Neural crest cell (in vitro differentiated cells): ENCODE measurements at places on chromosomes 5 and 9.

- no peak for DNase-seq
Measured at GRCh38 chr9:37928552-37929430, 24.9 kb upstream of the SLC25A51 start.

DNA sequence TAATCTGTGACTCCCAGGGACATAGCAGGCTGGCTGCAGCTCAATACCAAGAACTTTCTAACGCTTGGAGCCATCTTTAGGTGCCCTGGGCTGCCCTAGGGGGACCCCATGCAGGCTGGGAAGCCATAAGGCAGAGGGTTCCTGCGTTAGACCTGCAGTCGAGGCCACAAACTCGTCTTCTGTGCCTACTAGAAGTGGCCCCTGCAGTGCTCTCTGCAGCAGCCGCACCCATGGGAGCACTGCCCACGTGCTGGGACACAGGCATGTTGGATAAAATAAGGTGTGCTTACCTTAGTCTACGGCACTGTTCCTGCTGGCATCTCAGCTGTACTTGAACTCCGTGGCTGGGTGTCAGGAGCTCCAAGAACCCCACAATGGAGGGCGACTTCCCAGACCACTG is 9.4 kb downstream of the TOR1B start:
- no peak for DNase-seq

DNA sequence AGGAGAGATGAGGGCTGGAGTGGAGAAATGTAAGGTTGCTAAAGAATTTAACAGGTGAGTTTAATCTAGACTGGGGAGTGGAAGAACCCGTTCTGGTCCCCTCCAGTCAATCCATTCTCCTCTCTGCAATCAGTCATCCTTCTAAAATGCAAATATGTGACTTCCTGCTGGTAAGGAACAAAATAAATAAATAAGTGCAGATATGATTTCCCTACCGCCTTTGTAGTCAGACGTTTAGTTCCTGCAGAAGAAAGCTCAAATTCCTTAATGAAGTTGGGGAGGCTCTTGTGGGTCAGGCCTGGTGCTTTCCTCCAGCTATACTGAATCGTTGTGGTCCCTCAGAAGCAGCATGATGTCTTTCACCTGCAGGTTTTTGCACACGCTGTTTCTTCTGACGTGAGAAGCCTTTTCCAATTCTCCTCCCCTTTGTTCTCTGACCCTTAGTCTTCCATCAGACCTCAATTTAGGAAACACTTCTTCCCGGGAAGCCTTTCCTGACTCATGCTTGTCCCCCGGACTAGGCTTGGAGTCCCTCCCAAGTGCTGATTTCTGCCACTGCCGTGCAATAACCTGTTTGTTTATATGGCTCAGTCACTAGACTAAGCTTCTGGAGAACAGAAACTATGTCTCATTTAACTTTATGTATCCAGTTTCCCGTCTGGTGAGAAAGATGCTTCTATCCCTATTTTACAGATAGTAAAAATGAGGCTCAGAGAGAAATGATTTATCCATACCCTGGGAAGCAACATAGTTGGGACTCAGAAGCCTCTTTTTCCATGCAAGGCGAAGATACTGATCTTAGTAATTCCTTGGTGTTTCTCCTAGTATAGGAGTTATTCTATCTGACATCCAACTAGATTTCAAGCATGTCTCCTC is 1.3 kb downstream of the ATP6V1G1 start:
- DNase-seq, result no peak

- no peak for DNase-seq
Measured at GRCh38 chr9:30039712-30040111, 2344.7 kb upstream of the ACO1 start.

- no peak for DNase-seq
Measured at GRCh38 chr5:91219803-91220371, 163.2 kb downstream of the ARRDC3 start.

GRCh38 chr9:127159325-127159801 is 36.9 kb upstream of the ANGPTL2 start:
- DNase-seq, result peak; percentile 16

DNA sequence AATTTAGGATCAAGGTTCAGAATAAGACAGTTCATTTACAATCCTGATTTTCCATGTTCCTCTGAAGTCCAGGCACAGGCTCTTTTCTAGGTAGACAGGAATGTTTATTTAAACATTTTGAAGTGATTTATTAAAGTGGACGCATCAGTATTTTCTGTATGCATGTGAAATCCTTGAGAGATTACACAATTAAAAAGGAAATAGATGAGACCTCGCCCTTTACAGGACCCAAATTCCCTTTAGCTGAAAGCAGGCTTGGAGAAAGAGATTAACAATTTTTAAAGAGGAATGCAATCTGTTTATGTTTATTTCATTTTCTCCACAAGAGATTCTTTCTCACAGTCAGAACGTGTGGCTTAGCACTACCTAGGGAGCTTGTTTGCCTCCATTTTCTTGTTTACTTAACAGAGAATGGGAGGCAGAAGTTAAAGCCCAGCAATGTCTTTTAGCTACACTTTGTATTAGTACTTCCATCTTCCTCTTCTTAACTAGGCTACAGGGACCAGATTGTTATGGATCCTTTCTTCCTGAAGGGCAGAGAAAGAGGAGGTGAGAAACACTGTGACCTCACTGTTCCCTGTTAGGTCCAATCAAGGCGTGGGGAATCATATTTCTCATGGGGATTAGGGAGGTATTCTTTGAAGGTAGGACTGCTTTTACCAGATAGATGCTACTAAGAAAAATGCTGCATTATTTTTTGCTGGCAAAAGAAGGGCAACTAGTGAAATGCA is 416.0 kb downstream of the SH3GL2 start:
- DNase-seq, result no peak

DNA sequence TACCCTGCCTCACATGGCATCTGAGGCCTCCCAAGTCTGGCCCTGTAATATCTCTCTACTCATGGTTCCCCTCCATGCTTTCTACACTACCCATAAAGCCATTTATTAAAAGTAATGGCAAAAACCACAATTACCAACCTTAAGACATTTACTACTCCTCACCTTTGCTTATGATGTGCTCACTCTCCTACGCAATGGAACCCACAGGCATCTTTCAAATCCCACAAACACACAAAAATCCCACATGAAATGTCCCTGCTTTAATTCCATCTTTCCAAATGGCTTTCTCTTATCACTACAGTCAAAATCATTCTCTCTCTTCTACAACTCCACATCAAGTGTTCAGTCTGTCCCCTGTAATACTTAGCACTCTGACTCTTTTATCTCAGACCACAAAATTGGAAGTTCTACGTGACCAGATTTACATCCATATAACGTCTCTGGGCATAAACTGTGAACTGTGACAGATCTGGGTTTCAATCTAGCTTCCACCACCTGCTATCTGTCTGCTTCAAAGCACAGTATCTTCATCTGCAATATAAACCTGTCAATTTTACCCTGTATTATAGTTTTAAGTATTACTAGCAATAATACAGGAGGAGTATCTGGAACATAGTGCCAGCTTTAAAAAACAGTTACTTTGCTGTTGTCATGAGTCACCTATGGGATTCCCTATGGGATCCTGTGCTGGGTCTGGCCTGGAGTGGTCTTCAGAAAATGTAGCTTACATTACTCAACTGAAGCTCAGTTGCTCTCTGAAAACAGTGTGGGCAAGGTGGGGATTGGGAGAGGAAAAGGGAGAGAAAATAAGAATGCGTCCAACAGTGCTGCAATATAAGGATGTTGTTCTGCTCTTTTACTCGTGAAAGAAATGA is 137.1 kb upstream of the TRIM32 start:
- DNase-seq, result no peak

DNA sequence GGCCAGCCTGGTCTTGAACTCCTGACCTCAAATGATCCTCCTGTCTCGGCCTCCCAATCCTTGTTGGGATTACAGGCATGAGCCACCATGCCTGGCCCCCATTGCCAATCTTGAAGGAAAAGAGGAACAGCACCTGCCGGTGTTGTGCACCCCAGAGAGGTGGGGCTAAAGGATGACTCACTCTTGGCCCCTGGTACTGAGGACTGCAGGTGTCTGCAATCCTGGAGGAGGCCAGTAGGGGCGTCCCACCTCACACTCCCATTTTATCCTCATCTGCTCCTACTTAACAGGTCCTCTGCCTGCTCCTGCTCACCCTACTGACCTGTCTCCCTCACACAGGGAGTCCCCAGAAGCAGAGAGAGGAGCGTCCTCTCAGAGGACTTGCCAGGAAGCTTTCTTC is 390.4 kb downstream of the ARHGEF28 start:
- DNase-seq, result no peak

DNA sequence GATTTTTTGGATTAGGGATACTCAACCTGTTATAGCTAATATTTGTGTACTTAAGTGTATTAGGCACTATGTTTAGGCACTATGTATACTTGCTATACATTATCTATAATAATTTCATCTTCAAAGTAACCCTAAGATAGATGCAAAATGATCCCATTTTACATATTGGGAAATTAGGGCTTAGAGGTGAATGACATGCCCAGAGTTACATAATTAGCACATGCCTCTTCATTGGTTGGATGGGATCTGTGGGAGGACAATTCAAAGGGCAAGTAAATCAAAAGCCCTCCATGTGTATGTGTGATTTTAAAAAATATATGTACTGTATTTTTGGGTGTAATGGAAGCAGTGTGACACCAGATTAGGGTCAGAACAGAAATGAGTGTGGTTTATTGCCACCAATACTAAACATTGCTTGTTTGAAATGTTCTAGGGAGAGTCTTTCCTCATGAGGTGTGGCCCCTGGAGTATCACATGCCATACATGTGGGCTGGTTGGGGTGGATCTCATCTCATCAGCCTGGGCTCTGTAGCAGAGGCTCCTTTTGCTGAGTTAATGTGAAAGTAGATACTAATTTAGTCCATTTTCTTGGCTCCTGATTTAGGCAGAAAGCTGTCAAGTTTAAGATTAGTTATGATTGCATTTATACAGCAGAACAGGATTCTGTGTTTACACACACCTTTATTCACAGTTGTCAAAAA is 5.5 kb downstream of the C9orf85 start:
- no peak for DNase-seq
